CD8-positive, alpha-beta memory T cell (primary cell): ENCODE measurements at places on chromosomes 12 and 14.

GRCh38 chr12:124720681-124721500 is 142.8 kb downstream of the SCARB1 start:
- DNase-seq: no peak

DNA sequence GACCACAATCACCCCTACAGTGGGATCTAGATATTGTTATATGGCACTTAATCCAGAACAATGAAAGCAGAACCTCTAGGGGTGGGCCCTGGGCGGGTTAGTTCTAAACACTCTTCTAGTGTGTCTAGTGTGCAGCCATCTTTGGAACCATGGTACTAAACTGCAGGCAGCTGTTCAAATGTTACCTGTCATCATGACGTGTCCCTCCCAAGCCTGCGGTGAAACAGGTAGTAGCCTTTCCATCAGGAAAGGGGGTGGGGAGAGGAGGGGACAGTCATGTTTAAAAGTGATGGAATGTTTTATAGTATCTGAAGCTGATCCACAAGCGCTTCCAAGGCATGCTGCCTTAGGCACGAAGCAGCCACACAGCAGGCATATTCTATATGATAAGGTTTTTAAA is 122.6 kb upstream of the SLC35F4 start:
- DNase-seq: no peak

GRCh38 chr12:52191841-52192791 is at the start of gene KRT80:
Gene KRT80, minus strand, starts transcription at chr12:52192014. Its CDS starts 112 bp downstream, at chr12:52191902.
- no peak for DNase-seq

- DNase-seq: no peak
Observed at GRCh38 chr12:24172031-24172772, 222.7 kb upstream of the SOX5 start.
